CD4-positive, alpha-beta T cell treated with Interferon alpha-2 for 1 hour (primary cell): ENCODE measurements at places on chromosomes 4 and X.

DNA sequence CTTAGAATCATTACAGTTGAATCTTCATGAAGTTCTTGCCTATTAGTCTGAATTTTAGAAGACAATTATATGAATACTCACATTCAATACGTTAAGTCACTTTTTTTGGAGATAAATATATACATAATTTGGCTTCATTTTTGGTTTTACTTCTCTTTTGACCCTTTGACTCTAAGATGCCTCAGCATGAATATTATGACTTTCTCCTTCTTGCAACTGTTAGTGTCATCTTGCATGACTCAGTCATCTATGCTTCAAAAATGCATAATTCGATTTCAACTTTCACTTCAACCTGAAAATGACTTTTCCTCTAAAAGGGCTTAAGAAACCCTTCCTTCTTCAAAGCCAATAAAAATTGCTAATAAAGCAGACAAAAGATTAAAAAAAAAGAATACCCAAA lies 1427.5 kb downstream of the ADGRL3 start:
- no peak for DNase-seq

DNA sequence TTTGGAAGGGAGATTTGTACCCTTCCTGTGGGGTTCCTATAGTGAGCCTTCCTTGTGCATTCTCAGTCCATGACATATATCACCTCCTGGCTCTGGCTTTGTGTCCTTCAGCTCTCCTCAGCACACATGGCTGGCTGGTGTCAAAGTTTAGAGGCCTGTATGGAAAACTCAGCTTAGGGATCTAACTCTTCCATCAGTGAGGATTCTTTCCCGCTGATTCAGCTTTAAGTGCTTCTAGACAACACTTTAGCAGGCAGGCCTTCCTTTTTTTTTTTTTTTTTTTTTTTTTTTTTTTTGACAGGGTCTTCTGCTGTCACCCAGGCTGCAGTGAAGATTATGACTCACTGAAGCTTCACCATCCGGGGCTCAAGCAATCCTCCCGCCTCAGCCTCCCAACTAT lies 84.2 kb downstream of the NPNT start:
- DNase-seq = no peak

GRCh38 chrX:120690344-120690743 lies 60.5 kb upstream of the C1GALT1C1 start:
- DNase-seq = no peak

- no peak for DNase-seq
These were observed 459.7 kb downstream of the INPP4B start for GRCh38 chr4:142386449-142386848.

DNA sequence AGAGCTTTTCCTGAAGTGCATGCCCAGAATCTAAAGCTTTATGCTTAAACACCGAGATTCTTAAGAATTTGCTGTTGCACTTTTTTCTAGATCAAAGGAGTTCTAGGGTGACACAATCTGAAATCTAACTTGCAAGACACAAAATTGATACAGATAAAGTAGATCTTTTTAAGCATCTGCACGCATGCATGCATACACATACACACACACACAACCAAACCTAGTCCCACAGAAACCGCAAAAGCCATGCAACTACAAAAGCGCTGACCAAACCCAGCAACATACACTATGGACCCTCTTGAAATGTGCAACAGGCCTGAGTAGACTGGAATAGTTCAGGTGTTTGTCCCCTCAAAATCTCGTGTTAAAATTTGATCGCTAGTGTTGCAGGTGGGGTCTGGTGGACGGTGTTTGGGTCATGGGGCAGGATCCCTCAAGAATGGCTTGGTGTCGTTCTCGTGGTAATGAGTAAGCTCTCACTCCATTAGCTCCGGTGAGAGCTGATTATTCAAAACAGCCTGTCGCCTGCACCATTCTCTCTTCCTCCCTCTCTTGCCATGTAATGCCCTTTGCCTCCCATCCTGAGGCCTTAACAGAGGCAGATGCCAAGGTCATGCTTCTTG lies 52.7 kb downstream of the IRF2 start:
- DNase-seq = no peak

DNA sequence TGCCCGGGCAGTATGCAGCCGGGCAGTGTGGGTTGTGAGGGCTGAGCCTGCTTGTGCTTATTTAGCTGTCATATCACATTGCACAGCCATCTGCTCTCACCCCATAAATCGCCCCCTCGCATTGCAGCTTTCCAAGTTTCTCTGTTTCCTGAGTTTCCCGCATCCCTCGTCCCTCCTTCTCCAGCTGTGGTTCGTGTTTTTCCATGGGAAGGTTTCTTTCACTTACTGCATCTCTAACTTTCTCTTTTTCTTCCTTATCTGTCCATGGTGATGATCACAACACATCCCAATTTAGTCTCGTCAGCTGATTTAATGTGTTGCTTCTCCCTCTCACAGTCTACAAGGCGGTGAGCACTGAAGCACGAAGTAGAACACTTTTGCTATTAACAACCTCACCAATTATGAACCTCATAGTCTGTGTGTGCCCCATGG lies 118.1 kb downstream of the ENPP6 start:
- DNase-seq = no peak

DNA sequence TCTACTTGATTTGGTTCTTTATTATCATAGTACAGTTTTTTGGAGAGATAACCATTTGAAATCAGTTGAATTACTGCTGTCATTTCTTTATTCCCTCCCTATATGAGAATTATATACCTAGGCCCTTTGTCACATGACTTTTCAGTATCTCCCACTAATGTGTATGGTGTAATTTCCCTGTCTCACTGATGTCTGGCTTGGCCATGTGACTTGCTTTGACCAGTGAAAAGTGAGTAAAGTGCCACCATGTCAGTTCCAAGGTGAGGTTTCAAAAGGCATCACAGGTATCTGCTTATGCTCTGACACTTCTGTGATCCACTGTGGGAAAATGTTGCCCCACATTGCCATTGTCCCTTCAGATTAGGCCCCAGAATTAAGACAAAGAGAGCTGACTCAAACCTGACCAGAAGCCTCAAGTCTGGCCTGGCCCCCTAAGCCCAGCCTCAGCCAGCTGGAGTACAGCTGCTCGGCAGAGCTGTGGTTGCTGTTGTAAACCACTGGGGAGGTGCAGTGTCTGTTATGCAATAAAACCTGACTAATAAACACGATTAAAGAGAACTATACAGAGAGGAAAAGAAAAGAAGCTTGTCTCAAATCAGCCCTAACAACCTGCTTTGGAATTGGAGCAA lies 27.5 kb downstream of the SETD7 start:
- peak; percentile 13 for DNase-seq

DNA sequence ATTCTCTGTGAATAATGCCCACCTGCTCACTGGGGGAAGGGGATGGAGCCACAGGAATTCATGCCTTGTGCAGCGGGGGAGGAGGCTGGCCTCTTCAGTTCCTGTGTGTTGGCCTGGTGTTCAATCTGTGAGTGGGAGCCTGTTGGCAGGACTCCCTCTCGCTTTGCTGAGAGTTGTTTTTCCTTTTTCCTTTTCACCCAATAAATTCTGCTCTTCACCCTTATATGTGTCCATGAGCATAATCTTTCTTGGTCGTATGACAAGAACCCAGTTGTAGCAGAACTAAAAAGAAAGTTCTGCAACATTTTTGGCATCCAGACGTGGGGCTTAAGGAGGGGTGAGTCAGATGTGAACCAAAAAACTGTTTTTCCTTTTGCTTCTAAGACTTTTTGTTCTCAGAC lies 235.2 kb upstream of the HDX start:
- DNase-seq = no peak

DNA sequence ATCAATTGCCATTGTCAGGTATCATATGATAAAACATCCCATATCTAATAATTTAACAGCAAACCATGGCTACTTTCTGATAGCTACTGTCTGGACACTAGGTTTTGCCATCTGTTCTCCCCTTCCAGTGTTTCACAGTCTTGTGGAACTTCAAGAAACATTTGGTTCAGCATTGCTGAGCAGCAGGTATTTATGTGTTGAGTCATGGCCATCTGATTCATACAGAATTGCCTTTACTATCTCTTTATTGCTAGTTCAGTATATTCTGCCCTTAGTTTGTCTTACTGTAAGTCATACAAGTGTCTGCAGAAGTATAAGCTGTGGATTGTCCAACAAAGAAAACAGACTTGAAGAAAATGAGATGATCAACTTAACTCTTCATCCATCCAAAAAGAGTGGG lies 7.0 kb downstream of the NPY5R start:
- no peak for DNase-seq

DNA sequence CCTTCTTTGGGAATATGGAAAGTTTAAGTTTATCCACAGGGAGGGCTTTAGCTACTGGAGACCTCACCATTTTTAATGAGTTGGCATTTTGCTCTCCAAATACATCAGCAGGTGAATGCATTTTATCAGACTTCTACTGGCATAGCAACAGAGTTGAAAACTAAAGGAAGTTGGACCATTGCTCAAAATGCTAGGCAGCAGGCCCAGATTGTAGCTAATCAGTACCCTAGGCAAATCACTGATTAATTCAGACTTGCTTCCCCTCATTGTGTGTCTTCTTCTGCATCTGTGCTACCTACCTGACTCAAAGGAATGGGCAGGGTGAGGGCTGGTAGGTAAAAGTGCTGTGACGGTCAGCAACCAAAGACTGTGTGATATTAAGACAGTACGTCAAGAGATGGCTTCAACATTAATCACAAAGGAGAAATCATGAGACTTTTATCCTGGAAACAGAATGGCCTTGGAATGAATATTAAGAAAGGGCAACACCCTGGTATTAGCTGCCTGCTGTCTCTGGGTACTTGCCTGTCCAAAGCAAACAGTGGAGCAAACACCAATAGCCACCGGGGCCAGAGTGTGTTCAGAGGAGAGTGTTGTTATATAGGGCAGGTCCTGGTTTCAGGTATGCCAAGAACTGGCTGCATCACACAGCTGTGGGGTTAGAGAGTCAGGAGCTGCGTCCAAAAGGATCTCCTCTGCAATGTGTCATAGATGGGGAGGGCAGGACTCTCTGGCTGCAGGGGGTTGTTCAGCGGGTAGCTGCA lies 17.1 kb upstream of the SMIM20 start:
- no peak for DNase-seq

DNA sequence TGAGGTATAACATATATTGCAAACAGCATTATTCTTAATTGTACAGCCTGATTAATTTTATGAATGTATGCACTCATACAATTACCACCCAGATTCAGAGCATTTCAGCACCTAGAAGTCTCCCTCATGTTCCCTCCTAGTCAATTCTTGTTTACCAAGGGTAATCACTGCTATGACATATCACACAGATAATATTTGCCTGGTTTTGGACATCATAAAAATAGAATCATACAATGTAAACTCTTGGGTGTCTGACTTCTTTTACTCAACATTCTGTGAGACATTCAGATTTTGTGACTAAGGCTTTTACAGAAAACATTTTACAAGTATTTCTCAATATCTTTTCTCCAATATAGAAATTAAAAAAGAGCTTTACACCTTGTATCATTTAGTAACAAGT lies 66.9 kb downstream of the PTPN13 start:
- no peak for DNase-seq

DNA sequence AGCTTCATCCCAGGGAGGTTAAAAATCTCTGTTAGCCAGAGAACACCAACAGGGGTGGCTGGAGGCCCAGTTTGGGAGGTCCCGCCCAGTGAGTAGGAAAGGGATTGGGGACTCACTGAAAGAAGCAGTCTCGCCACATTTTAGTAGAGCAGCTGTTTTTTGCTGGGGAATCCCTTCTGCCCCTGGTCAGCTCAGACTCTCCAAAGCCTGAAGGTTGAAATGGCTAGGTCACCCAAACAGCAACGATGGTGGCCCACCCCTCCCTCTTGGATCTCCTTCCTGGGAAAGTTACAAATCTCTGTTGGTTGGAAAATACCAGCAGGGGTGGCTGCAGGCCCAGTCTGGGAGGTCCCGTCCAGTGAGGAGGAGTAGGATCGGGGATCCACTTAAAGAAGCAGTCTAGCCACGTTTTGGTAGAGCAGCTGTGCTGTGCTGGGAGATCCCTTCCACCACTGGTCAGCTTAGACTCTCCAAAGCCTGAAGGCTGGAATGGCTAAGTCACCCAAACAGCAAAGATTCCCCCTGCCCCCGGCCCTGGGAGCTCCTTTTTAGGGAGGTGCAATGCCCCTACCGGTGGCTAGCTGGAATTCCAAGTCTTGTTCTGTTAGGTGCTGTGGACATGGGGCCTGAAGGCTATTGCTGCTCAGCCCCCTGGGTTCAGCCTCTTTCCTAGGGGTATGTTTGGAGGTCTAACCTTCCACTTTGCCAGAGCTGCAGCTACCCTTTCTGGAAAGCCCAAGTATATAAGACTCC lies 40.0 kb upstream of the TEX13A start:
- DNase-seq = no peak

- no peak for DNase-seq
These were observed 38.5 kb downstream of the ABCG2 start for GRCh38 chr4:88119943-88120342.

- no peak for DNase-seq
These were observed 193.8 kb downstream of the BCOR start for GRCh38 chrX:39903937-39904336.

GRCh38 chr4:24690436-24690835 lies 104.9 kb upstream of the SOD3 start:
- DNase-seq = no peak

DNA sequence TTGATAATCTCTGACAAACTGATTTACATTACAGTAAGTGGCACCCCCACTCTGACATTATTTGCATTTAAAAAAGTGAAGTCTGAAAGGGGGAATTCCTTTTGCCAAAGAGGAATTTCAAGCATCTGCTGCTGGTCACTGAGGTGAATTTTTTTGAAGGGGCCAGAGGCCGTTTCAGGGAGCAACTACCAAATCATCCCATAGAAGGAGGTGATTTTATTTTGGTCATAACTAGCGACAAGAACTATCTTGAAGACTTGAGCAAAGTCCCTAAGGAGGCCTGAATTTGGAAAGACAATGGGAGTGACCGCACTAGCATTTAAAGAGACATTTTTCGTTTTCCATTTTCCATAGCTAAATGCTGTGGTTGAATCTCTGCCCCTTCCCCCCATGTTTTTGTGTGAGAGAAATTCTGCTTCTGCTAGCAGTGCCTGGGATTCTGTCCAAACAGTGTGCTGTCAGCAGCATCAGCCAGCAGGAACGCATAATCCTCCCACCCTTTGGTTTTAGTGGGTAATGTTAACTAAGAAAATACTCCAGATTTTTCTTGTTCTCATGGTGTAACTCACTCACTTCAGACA lies 110.1 kb upstream of the MED14 start:
- no peak for DNase-seq

GRCh38 chr4:151809716-151810115 lies 48.9 kb upstream of the GATB start:
- DNase-seq = no peak

DNA sequence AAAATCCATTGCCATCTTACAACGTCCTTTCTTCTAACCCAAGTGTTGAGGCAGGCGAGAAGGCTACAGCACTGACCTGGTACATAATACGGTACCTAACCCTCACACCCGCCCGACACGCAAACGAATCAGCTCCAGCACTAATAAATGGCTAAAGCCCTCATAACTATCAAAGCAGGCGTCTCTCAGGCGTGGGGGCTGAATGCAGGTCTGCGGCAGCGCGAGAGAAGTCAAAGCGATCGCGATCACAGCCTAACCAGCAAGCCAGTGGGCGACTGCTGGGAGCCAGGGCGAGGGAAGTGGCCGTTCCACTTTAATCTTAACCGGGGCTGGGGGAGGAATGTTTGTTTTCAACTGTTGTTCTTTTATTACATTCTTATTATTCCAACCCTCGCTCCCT lies 1.5 kb downstream of the CDX4 start:
- no peak for DNase-seq
